ENCODE measurements at places on chromosomes 4 and X. TPM values are rescaled to one million over a fixed set of nuclear protein-coding genes. Genes with fewer than 3 reads are reported as not detected.

GRCh38 chrX:21799767-21800166, 39.6 kb upstream of the MBTPS2 start:
- no peak for DNase-seq

DNA sequence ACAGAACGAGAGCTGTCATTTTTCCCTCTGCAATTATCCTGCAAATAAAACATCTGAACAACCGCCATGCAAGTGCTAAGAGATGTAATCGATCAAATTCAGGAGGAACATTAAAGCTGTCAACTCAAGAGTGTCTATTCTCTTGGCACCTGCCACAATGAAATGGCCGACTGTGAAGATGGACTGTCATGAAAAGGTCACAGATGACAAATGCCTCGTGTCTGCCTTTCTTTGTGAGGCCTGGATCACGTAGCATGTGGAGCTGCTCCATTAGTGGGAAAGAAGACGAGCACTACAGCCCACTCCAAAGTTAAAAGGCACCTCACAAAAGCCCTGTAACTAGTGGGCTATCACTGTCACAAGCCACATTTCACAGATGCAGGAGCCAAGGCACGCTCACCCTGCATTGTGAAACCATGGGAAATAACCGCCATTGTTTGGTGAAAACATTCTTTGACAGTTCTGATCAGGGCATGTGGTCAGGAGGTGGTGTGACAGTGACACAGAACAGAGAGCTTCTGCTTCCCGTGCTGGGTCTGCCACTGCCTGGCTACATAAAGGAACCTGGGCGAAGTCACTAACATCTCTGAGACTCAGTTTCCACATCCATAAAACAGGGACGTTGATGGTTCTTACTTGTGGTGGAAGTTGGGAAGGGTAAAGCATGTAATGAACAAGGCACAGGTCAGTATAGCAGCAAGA, 98.9 kb downstream of the EVC2 start:
- no peak for DNase-seq

The GLRB gene
- total RNA-seq = not detected

GRCh38 chr4:40844261-40844660, 94.5 kb downstream of the NSUN7 start:
- DNase-seq = no peak
